ENCODE measurements at places on chromosomes 3 and 15.

GRCh38 chr3:179794355-179794754, 141.5 kb downstream of the USP13 start:
- DNase-seq = no peak

DNA sequence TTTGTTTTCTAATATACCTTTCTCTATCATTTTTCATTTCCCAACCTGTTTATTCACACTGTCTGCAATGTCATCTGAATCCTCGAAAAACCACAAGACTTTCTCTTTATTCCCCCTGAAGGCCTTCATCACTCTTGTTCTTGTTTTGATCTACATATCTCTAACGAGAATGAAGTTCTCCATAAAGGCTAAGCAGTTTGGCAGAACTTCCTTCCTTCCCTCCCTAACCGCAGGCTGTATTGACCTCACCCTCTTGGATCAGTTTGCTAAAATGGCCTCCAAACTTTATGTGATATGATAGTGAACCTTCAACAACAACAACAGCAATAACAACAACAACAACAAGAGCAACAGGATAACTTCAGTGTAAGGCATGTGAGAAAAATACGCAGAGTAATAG, 392.8 kb downstream of the TIGIT start:
- no peak for DNase-seq

DNA sequence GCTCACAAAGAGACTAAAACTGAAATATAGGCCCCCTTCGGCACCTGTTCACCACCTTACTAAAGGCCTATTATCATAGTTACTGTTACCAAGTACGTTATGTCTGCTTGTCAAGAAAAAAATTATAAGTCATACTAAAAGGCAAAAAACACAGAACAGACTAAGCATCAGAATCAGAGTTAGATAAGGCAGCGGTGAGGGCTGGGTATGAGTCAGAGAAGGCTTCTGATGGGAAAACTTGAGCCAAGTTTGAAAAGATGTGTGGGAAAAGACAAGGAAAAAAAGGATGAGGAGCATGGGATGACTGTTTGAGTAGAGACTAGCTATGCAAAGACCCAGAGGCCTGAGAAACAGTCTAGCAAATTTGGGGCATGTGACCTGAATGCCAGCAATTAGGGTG, 387.2 kb upstream of the SGO1 start:
- peak; percentile 59 for DNase-seq

- peak; percentile 34 for DNase-seq
These were observed 198.9 kb upstream of the LPP start for GRCh38 chr3:187954873-187955586.

GRCh38 chr15:85988741-85989140, 90.9 kb upstream of the AGBL1 start:
- no peak for DNase-seq

GRCh38 chr3:72804361-72804760, 43.9 kb downstream of the SHQ1 start:
- no peak for DNase-seq

- no peak for DNase-seq
These were observed 43.5 kb upstream of the MAGEF1 start for GRCh38 chr3:184755315-184755731.

GRCh38 chr3:129063841-129064482, 3.4 kb downstream of the GP9 start:
- no peak for DNase-seq

GRCh38 chr3:131789188-131789587, 245.6 kb downstream of the CPNE4 start:
- no peak for DNase-seq

DNA sequence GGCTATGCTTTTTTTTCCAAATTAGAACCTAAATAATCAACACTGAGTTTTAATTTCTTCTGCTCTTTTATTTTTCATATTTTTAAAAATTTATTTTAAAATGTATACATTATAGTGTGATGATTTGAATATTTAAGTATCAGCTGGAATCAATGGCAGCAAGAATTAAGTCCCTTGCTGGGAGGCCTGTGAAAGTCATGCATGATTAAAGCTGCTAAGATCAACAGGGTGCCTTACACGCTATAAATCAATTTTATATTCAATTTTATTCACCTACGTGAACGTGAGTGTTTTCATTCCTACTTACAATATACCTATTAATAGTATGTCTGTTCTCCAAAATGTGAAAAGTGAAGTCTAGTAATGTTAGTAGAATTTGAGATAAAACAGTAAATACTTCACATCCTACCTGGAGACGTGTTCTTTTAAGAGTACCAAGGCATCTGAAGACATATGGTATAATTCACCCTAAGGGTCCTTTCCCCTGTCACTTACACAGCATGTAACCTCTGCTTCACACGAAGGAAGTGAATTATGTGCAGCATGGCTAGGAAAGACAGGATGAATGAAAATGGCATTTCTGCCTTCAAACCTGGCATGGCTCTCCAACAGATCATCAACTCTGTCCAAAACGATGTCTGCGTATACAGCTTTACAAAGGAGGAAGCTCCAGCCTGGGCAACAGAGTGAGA, 640.4 kb upstream of the ROBO1 start:
- no peak for DNase-seq

GRCh38 chr15:55260562-55261131, 29.0 kb downstream of the RAB27A start:
- DNase-seq = no peak

DNA sequence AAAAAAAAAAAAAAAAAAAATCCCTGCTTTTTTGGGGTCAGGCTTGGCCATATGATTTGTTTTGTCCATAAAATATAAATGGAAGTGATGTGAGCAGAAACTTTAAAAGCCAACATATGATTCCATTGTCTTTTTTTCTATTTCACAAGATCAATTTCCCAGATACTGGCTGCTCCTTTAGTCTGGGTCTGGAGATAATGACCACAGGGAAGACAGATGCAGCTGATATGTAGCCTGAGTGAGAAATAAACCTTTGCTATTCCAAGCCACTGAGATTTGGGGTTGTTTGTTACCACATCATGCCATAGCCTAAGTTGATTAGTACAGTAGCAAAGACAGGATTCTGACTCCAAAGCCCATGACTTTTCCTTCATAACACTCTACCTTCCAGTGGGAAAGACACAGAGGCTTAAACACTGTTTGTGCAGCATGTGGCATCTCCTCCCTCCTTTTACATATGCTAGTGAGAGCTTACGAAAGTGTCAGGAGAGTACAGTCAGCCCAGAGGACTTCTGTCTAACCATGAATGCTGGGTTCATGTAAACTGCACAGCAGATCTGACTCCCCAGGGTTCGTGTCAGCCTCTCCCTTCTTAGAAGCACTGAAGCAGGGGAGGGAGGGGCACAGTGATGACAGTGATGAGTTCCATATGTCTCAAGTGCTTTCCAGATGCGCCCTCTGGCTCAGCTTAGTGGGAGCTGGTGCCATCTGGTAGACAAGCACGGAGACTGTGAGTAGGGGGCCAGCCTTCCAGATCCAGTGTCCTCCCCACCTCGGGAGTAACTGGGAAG, 36.7 kb upstream of the SLC7A14 start:
- peak; percentile 98 for DNase-seq

DNA sequence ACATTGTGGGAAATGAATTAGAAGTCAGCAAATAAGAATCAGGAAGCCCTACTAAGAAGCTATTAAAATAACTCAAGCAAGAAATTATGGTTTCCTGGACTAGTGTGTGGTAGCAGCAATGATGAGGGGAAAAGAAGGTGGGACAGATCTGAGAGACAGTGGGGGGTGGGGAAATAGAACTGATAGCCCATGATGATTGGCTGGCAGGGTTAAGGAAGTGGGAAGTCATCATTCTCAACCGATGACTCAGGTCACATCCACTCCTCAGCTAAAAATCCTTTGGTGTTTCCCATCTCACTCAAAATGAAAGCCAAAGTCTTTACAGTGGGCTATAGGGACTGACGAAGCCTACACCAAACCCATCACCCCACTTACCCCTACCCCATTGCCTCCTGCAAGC, 153.9 kb upstream of the ARHGEF26 start:
- DNase-seq = no peak

DNA sequence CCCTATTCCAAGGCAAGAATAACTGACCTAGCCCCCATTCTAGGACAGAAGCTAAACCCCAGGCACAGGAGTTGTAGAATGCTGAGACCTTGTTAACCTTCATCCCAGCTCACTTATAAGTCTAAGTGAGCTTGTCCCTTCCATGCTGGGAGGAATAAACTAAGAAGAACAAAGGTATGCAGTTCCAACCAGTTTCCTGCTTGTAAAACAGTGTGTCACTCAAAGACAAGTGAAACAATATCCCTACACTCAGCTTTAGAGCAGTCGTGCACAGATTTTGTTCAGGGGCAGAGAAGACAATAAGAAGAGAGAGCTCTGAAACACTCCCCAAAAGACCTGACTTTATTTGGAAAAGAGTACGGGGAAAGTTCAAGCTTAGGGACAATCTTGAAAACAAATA, 292.1 kb downstream of the CGGBP1 start:
- no peak for DNase-seq

- no peak for DNase-seq
These were observed 29.7 kb upstream of the KLF13 start for GRCh38 chr15:31296646-31297574.

Measured in fibroblast of skin of scalp (primary cell).